GM19239 (cell line): ENCODE measurements at places on chromosomes 4 and X.

- DNase-seq: no peak
Measured at GRCh38 chr4:117512414-117512813, 427.0 kb upstream of the TRAM1L1 start.

DNA sequence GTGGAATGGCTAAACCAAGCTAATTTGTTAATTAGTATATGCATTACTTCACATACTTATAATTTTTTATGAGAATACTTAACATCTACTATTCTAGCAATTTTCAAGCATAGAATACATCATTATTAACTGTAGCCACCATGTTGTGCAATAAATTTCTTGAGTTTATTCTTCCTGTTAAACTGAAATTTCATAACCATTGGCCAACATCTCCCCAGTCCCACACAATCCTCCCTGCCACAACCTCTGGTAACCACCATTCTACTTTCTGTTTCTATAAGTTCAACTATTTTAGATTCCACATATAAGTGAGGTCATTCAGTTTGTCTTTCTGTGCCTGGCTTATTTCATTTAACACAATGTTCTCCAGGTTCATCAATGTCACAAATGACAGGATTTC, 208.5 kb downstream of the PPP4R3C start:
- no peak for DNase-seq

DNA sequence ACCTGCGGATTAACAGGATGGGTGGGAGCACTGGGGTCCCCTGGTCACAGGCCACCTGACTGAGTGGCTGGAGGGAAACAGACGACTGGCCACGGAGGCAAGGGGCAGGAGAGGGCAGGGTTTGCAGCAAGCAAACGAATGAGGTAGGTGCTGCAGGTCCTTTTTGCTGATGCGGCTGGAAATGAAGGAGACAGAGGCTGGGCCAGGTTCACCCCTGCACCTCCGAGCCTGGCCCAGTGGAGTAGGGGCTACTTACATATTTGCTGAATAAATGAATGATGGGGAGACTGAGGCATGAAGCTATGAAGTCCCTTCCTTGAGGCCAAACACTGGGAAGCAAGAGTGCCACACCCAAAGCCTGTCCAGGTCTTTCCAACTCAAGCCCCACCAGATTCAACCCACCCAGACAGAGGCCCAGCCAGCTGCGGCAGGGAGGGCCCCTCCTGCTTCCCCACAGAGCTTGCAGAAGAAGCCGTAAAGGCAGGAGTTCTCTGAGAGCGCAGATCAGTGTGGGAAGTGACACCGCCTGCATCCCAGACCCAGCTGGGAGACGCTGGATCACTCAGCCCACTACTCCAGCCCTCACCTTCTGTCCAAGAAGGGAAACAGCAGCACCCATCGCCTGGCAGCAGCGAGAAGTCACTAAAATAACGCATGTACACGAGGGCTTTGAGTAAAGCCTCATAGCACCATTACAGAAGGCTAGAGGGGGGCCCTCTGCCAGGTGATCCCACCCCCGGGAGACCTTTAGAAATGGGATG, 36.1 kb upstream of the C4orf50 start:
- DNase-seq: no peak

DNA sequence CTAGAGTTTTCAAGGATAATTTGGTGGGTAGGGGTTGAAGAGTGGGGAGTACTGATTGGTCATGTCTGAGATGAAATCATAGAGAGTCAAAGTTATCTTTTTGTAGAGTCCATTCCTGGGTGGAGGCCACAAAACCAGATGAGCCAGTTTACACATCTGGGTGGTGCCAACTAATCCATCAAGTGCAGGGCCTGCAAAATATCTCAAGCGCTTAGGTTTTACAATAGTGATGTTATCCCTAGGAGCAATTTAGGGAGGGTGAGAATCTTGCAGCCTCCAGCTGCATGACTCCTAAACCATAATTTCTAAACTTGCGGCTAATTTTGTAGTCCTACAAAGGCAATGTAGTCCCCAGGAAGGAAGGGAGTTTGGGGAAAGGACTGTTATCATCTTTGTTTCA, 988.3 kb upstream of the LCORL start:
- no peak for DNase-seq

- DNase-seq: no peak
Measured at GRCh38 chr4:106993827-106994226, 42.3 kb downstream of the DKK2 start.

DNA sequence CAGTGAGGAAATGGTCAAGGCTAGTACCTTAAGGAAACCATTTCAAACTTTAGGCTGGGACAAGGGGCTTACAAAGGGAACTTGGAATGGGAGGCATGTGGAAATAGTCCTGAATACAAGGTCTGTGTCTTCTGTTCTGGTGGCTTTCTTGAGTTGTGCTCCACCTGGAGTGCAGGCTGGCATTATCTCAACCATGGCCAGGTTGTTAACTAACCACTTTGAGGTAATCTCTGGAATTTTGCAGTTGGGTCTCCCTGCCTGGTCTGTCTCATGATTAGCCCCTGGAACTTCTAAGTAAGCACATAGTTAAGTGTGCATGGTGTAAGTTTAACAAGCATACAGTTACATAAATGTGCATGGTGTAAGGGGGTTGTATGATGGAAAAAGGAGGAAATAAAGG, 77.5 kb downstream of the PCDH18 start:
- DNase-seq: no peak

DNA sequence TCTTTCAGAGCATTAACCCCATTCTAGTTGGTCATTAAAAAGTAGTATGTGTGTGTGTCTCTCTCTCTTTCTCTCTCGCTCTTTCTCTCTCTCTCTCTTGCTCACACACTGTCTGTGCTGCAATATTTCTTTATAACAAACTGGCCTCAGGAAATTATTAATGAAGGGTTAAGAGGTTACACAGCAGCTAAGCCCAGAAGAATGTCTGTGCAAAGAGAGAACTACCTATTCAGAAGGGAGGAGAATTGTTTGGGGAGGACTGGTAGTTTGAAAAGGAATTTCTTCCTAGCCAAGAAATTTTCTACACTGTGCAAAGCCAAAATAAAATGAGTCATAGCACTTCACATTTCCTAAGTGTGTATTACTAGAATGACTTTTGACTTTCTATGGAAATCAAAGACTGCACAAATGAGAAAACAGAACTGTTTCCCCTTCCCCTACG, 22.2 kb downstream of the PDGFC start:
- no peak for DNase-seq
